ENCODE measurements at places on chromosomes 3 and 15.

DNA sequence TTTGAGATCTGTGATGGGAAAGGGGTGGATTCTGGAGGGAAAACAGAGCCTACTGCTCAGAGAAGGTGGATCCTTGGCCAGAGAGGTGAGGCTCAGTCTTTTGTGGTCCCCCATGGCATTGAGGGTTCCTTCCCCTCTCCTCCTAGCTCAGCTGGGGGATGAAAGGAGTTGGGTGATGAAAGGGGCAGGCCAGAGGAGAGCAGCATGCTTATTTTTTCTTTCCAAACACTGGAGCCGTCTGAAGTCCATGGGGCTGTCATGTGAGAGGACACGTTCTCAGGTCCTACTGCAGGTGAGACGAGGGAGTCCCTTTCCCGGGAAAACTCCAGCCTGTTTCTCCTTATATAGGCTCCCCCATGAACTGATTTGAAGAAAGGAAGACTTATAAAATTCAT is 71.4 kb downstream of the SCN5A start:
- DNase-seq = no peak

- peak; percentile 82 for DNase-seq
Measured at GRCh38 chr15:38996111-38996631, 431.6 kb upstream of the RASGRP1 start.

- DNase-seq = peak; percentile 53
Measured at GRCh38 chr15:47293466-47294162, 423.7 kb upstream of the SEMA6D start.

GRCh38 chr3:172305552-172305951 is 142.7 kb downstream of the GHSR start:
- DNase-seq = peak; percentile 63

- no peak for DNase-seq
Measured at GRCh38 chr15:52068004-52068615, 44.5 kb downstream of the BCL2L10 start.

- DNase-seq = peak; percentile 70
Measured at GRCh38 chr3:143998266-143998665, 26.6 kb downstream of the DIPK2A start.

GRCh38 chr3:142509079-142509478 is 61.2 kb upstream of the XRN1 start:
- DNase-seq = no peak

DNA sequence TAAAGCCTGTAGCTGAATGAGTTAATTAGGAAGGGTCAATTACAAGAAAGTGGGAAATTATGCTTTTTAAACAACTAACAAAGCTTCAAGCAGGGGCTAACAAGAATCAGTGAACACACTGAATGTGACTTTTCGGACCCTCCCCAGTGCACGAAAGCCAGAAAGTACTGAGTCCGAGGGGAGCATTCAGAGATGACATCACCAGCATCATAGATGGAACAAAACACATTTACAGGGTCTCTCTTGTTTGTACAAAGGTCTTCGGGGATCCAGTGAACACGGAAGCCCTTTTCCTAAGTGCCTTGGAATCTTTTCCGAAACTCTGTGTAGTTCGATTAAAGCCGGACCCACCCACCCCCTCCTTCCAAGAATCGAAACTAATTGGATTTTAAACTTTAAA is 829 bp downstream of the DCP1A start:
- no peak for DNase-seq

- no peak for DNase-seq
Measured at GRCh38 chr3:184594371-184595001, 32.9 kb downstream of the EPHB3 start.

DNA sequence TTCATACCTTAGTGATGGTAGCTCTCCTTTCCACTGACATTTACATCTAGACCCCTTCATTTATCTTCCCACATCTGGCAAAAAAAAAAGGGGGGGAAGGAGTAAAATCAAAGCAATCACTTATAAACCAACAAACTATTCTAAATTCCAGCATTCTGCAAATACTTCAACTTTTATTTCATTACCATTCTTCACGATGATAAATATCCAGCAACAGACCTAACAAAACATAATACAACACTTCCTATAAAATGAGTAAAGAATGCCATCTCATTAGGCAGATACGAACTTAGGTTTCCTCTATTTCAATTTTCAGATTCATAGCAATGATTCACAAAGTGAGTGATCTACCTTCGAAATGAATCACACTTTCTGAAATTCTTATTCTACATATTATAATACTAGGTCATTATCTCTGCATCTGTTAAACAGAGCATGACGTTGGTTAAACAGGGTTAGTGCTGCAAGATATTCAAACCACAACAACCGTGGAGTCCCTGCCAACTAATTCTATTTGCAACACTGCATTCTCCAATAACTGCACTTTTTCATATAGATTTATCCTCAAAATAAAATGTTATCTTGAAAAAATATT is at the start of gene LRRFIP2:
TSS of gene LRRFIP2 (minus strand) at position 51 of the 595 bp plus-strand sequence. CDS start 25,599 bp downstream, outside the sequence.
- DNase-seq = peak; percentile 61

DNA sequence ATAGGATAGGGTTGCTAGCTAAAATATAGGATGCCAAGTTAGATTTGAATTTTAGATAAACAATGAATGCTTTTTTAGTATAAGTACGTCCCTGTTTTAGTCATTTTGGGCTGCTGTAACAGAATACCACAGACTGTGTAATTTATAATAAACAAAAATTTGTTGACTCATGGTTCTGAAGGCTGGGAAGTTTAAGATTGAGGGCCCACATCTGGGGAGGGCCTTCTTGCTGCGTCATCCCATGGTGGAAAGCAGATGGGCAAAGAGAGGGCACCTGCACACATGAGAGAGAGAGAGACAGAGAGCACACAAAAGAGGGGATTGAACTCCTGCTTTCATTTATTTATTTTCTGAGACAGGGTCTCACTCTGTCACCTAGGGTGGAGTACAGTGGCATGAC is 246.5 kb downstream of the EPHB1 start:
- no peak for DNase-seq

GRCh38 chr15:58441376-58442070 is 9.7 kb downstream of the LIPC start:
- DNase-seq = peak; percentile 43

DNA sequence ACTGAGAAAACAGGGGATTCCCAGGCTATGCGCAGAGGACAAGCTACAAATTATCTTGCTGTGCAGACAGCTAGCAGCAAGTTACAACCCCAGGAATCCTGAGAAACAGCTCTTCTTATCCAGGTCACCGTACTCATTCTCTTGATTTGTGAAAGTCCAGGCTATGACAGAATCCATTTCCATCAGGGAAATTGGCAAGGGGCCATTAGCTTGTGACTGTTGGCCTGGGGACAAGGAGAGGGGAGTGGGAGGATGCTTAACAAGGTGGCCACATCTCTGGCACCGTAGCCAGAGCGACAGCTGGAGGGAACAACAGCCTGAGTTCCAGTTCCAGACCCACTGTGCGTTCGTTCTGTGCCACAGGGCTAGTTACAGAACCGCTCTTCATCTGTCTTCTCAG is 44.9 kb upstream of the PLXNA1 start:
- DNase-seq = no peak

GRCh38 chr3:112644453-112644852 is 3.5 kb upstream of the CCDC80 start:
- DNase-seq = no peak

- no peak for DNase-seq
Measured at GRCh38 chr15:79027532-79028410, 62.8 kb downstream of the RASGRF1 start.

DNA sequence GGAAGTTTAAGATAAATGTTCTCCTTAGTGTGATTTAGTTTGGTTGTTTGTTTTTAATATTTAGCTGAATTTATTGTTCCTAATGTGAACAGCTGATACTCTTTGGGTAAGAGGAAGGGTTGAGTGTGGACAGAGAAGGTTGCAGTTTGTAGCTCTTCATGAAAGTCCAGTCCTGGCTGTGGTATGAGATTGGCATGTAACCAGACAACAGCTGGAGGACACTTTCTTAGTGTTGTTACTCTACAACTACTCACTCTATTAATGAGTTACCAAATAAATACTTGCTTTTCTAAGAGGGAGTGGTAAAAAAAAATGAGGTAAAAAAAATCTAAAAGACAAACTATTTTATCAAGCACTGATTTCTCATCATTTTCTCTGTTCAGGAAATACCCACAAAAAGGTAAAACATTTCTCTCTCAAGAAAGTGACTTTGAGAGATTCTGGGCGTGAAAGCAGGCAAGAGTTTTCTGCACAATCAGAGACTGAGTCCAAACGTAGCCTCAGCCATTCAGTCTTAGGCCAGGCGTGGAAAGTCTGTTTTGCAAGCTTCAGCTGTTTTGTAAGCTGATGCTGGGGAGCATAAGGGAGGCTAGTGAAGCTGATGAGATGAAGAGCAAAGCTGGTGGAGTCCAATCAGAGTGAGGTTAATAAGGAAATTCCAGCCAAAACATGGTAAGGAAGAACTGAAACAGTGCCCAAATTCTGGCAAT is 138.5 kb upstream of the ARPP21 start:
- DNase-seq = no peak

DNA sequence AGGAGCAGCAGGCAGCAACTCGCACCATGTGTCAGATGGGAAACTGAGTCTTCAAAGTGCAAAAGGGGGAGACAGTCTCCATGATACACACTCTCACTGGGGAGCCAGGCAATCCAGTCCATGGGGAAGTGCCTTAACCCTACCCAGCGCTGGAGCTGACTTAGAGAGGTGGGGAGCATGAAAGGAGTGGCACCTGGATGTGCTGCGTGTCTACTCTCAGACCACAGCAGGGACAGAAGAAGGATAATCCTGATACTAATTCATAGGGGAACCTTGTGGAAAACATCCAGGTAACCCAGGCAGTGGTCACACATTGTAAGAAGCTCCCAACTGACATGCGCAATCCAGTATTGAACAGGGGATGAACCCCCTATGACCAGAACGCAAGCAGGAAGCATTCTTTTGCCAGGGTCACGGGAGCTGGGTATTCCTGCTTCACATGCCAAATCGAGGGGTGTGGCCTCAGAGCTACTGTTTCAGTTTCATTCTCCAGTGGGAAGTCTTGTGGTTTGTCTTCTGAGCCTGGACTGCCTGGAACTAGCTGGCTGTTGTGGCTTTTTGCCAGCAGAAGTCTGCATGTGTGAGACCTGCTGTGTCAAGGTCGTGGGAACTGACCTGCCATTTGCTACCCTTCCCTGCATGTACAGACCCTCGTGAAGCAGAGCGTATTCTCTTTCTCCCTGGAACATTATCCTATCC is 367.6 kb upstream of the NDN start:
- no peak for DNase-seq

GRCh38 chr3:148466143-148466542 is 231.6 kb upstream of the AGTR1 start:
- peak; percentile 32 for DNase-seq

DNA sequence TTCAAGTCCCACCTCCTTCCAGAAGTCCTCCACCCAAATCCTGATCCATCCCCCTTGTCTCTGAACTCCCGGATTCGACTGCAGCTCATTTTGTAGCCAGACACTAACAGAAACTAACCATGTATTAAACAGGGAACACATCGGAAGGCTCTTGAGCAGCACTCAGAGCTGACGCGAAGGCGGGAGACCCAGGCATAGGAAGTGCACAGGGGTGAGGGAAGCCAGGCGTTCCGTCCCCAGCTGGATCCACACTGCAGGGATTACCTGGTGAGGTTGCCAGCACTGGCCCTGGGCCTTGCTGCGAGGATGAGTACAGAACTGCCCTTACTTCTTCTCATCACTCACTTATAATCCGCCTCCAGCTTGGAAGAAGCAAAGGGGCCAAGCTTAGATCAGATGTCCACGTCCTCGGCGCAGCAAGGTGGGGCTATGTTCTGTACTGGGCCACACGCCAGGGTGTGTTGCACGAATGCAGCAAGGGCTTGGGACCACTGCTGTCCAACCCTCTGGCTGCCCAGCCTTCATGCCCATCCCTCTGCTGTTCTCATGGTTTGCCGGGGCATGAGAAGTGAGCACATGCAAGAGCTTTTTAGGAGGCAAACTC is 124.2 kb upstream of the SMAD3 start:
- no peak for DNase-seq

DNA sequence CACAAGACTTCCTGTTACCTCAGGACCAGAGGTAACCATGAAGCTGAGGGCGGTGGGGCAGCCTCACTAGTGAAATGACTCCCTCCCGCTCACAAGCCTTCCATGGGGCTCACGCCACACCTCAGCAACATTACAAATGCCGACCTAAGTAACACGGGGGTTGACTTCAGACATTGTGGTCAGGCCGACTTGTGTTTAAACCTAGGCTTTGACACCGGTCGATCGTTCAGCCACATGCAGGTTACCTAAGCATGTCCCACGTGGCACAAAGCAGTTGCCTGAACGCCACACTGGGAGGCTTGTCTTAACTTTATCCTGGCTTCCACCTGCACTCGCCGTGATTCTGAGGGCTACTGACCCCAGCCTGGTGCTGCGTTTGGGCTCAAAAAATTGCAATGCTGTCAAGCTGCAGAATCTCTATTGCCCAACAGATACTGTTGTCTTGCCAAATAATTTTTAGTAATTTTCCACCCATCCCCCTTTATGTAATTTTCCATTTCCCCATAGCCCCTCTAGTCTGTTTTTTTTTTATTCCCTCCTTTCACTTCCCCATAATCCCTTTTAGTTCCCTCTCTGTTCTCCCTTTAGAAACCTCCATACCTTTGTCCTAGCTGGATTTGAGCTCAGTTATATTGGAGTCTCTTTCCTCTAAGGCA is 158.6 kb upstream of the RGMA start:
- DNase-seq = no peak

DNA sequence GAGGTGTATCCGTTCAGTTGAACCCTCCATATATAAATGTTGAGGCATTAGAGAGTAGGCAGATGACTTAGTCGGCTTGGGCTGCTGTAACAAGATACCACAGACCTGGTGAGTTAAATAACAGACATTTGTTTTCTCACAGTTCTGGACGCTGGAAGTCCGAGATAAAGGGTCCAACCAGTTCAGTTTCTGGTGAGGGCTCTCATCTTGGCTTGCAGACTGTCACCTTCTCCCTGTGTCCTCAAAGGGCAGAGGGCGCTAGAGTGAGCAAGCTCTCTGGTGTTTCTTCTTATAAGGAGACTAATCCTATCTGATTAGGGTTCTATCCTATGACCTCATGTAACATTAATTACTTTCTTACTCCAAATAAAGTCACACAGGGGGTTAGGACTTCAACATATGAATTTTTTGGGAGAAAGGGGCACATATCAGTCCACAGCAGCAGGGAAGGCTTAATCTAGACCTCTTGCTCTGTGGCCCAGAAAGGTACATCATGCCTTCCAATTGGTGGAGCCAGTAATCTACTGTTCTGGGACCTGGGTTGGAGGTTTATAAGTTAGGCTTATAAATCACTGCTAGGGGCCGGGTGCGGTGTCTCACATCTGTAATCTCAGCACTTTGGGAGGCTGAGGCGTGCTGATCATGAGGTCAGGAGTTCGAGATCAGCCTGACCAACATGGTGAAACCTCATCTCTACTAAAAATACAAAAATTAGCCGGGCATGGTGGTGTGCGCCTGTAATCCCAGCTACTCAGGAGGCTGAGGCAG is 26.3 kb upstream of the SLC28A2 start:
- no peak for DNase-seq

- no peak for DNase-seq
Measured at GRCh38 chr3:49266410-49267095, 10.5 kb downstream of the C3orf62 start.
